ENCODE measurements at places on chromosomes 3 and 15. TPM values are rescaled to one million over a fixed set of nuclear protein-coding genes. Genes with fewer than 3 reads are reported as not detected.

The WDR72 gene
- 6.1 TPM for total RNA-seq

The CYP1A1 gene
- not detected for total RNA-seq

DNA sequence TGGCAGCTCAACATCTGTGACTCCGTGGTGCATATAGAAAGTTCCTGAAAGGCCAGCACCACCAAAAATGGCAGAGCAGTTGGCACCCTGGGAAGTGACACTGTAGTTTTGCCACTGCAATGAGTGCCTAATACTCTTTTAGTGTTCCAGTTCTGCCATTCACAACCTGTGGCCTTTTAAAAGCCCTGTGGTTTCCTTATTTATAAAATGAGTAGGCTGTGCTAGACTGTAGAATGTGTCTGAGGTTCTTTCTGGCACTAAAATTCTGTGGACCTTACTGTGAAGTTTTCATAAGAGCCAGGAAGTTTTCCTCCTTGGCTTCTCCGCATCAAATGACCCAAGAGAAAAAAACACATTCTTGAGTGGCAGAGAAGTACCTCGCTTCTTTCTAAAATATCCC is 74.1 kb downstream of the MME start:
- no peak for DNase-seq

DNA sequence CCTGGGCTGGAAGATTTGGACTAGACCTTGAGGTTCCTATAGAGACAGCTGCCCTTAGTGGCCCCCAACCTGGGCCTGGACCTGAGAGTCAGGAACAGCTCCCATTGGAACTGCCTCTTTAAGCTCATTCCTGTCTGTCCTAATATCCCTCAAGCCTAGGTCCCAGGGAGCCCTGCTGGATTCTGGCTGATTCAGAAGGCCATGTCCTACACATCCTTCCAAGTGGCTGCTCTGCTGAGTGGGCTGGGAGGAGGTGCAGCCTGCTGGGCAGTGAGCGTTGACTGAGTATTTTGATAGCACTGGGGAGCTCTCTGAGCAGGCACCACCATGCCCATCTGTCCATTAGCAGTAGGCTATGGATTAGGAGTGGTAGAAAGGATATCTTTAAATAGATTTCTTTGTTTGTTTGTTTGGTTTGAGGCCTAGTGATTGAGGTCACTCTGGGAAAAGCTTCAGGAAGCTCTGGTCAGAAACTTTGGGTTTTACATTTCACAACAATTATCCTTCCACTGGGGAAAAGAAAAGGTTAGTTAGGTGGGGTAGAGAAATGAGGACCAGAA is 54.6 kb upstream of the ATOSA start:
- no peak for DNase-seq

DNA sequence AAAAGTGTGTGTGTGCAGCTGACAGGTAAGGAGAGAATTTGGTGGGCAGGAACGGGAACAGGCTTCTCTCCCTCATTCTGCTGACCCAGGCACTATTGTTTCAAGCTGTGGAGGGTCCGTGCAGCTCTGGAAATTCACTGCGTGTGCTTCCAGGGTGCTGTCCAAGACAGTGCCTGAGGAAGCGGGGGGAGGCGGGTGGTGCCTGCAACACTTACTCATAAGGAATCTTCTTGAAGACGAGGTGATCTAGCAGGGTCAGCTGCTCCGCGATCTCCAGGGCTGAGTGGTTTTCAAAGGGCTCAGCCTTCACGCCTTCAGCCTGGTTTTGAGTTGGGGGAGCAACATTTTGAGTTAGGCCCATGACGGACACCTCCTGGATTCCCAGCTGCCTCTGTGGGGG is 46.6 kb upstream of the CTSH start:
- DNase-seq = no peak

- no peak for DNase-seq
These were observed 624.3 kb upstream of the LMCD1 start for GRCh38 chr3:7877312-7877711.

- no peak for DNase-seq
These were observed 12.1 kb upstream of the TEX9 start for GRCh38 chr15:56353119-56353518.

DNA sequence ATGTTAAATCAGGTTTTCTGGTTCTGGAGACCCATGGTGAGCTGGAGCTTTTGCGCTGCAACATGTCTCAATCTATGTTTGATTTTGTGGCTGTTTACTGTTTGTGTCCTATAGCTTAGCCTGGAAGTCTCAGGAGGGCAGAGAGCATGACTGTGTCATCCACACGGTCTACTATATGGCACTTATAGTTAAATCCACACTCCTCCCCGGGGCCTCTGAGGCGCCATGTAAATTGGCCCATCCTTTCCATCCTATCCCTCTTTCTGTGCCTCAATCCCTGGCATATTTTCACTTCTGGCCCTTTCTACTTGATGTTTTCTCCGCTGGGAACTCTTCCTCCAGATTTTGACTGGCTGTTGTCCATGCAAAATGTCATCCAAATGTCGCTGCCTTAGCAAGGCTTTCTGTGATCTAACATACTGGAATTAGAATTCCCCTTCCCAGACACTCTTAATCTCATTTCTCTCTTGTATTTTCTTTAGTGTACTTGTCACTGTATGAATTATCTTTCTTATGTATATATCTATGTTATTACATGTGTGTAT is 560.8 kb upstream of the RGMA start:
- no peak for DNase-seq

GRCh38 chr3:94617312-94617711 is 554.5 kb downstream of the NSUN3 start:
- DNase-seq = no peak

DNA sequence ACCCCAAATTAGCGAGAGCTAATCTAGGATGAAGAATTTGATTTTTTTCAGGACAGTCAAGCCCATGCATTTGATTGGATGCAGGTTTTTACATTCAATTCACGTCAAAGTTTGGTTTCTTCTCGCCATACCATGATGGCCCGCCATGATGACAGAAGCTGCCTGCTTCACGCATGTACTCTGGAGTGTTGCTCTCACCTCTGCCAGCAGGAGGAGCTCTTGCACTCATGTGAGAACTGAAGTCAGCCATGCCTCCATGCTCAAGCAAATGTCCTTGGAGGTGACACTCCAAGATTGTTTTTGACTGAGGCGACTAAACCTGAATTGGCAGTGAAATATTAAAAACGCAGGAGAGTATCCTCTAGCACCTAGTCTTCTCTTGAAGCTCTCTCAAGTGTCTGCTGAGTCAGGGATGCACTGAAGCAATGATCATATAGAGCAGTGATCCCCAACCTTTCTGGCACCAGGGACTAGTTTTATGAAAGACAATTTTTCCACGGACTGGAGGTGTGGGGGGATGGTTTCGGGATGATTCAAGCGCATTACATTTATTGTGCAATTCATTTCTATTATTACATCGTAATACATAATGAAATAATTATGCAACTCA is 120.9 kb downstream of the SAMMSON start:
- DNase-seq = peak; percentile 27

DNA sequence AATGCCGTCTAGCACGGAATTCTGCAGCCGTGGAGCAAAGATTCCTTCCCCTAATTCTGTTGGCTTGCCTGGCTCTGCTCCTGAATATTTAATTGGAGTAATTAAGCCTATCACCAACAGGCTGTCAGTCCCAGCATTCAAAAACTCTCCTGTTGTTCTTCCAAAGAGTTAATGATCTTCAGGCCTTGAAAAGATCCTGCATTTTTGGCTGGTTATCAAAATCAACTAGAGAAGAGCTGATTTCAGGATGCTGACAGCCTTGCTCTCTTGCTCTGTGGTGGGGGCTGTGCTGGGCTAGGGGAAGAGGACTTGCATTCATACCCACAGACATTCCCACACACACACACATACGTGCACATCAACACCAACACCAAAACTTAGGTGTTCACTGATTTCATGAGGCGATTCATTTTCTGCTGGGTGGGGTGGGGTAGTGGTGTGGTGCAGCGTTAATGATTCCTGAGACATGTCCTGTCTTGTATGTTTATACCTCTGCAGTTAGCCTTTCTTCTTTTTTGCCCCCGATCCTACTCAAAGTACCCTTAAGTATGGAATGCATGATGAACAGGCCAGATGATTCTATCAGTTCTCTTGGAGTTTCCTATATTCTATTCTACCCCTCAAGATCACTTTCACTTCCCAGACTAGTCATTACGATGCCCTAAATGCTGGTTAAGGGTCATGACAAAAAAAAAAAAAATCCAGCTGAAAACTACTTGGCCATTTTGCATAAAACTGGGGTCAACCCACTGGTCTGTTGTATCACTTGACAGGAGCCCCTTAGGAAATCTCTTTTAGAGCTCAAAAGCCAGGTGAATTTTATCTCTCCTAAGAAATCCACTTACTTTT is 42.3 kb downstream of the CPN2 start:
- DNase-seq = peak; percentile 90

DNA sequence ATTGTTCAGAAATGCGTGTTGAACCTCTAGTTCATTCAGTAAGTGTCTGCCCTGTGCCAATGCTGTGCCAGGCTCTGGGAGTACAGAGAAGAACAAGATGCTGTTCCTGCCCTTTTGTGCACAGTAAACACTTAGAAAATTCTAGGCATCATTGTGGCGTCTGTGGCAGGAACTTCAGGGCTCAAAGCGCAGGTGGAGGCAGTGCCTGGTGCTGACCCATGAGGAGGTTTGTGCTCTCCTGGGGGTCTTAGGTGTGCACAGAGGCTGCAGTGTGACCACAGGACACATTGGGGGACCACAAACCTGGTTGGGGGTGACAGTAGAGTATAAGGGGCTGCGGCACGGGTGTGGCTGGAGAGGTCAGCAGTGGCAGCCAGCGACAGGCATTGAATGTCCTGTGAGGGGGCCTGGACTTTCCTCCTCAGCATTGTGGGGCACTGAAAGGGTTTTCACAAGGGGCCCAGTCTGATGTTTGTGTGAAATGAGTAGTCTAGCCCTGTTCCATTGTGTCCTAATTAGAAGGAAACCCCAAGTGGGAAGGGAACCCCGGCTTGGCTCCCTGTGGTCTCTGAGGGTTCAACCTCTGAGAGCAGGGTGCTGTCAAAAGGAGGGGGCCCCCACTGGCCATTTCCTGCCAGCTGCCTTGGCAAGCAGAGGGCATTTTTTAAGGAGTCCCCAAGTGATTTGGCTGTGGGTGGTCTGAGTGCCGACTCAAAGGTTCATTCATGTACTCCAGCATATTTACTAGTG is 20.9 kb downstream of the MRAS start:
- DNase-seq = no peak

- DNase-seq = no peak
These were observed 132.6 kb upstream of the CHRNA7 start for GRCh38 chr15:31897746-31898145.

- DNase-seq = no peak
These were observed 76.3 kb upstream of the LIPC start for GRCh38 chr15:58355382-58355971.

- DNase-seq = peak; percentile 21
These were observed 89.1 kb downstream of the LIPC start for GRCh38 chr15:58520936-58521292.

Data from Caki2 (cell line).